ENCODE measurements at places on chromosomes 1 and 21.

DNA sequence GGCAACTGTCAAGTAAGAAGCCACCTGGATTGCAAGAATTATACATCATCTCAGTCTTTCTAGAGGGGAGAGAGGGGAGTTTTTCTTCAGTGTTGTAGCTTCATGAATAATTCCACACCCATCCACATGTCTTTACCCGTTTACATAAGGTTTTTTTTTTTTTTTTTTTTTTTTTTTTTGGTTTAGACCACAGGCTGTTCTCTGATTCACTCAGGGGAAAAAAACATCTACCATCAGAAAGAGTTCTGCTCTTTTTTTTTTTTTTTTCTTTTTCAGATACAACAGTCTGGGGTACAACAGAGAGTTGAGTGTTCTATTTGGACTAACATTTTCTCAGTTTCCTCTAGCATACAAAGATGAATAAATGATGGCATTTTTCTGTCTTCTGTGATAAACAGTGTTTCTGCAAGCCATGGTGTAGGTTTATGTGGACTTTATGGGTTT is 4.9 kb upstream of the KIF14 start:
- DNase-seq, result no peak

DNA sequence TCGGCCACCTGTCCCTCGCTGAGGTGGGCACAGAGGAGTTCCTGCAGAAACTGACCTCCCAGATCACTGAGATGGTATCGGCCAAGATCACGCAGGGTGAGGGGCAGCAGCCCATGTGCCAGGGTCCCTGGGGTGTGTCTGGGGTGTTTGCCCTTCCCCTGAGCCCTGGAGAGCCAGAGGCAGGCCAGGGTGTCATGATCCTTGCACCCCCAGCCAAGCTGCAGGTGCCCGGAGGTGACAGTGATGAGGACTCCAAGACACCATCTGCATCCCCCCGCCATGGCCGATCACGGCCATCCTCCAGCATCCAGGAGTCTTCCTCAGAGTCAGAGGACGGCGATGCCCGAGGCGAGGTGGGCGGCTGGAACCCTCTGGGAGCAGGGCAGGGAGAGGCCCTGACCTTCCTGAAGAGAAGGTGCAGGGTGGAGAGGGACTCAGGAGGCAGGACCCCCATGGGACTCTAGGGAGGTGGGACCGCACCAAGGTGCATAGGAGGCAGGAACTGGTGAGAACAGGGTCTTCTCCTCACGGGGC is 69.5 kb downstream of the TRIM11 start:
- no peak for DNase-seq

DNA sequence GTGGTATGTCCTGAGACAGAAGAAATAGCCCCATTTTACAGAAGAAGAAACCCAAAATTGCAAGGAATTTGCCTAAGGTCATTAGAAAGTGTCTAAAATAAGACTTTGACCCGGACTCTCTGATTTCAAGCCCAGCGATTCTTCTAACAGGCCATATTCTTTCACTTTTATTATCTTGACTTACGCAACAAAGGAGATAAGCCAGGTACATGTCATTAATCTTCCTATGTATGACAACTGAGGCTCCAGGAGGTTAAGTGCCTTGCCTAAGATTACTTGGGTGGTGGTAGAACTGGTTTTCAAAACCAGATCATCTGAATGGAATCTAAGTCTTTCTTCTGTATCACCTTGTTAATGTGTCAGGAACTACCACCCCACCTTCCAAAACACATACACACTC is 124.3 kb downstream of the PBX1 start:
- no peak for DNase-seq

DNA sequence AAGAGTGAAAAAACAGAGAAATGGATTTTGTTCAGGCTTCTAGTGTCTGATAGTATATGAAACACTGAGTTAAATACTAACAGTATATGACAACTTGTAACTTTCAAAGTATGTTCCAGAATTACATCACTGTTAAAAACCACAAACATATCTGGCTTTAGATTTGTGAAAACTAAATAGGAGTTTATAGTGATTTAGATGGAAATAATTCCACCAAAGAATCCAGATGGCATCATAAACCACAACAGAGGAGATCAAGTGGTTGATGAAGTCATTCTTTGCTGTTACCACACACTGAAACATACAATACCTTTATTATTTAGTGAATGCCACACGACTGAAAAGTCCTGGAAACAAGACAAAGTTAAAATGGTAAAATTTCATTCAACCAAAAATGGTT is 37.2 kb downstream of the ALG14 start:
- no peak for DNase-seq

DNA sequence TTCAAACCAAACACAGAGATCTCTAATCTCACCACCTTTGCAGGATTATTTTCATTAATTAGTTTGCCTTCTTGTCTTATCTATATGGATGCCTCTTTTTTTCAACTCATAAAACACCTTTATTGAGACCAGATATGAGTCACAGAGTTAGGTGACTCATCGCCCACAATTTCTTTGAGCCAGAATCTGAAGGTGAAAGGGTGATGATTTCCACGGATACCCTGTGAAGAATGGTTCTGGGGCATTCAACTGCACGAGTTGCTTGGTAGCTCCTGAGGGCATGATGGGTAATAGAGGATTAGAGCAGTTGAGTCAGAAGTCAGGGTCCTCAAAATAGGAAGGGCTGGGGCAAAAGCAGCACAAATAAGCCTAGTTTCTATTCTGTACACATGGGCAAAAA is 128.2 kb downstream of the TBX19 start:
- no peak for DNase-seq

DNA sequence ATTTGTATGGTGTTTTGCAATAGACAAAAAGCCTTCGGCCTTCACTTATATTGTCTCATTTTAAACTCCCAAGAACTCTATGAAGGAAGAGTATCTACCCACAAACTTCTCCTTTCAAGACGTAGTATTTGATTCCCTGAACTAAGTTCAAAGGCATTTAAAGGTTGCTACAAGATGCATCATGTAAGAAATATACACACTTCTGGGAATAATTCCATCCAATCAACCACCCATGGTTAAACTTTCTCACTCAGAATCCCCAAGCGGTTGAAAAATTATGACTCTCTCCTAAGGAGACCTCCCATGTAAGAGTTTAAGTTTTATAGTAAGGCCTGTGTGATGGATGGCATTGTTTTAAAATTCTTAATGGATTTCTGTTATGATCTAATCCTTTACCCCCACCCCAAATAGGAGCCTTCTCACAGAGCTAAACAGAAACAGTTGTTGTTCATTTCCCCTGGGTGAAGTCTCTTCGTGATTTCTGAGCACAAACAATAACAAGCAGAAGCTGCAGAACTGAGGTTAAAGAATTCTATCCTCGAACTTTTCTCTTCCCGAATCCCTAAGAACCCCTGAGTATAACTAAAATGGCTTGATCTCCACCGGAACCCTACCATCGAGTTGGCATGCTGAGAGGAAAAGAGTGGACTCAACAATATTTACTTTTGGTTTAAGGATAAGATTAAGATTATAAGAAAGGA is 185.0 kb downstream of the TGFBR3 start:
- no peak for DNase-seq

GRCh38 chr1:23288201-23288600 is 55.9 kb downstream of the HNRNPR start:
- no peak for DNase-seq

GRCh38 chr1:207698822-207699483 is 52.9 kb upstream of the CD46 start:
- peak; percentile 76 for DNase-seq

DNA sequence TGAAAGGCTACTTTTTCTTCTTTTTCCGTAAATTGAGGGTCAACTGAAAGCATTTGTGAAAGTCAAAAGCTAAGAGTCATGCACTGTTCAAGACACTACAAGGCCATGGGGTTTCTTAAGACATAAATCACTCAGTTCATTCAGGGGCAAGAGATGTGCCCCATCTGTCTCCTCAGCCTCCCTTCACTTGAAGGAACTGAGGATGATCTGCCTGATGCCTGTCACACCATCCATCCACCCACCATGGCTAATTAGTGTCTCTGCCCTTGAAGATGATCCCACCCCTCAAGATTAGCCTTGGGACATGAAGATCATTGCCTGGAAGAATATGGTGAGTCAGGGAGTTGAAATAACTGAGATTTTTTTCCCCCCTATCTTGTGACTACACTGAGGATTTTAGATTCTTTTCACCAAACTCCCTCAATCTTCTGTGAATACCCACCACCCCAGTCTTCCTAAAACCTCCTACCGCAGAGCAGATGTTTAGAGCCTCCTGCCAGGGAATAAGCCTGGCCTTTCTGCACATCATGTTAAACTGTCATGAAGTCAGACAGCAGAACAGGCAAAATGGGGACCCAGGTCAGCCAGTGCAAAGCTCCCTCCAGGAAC is 88.6 kb upstream of the LMO4 start:
- DNase-seq, result no peak

DNA sequence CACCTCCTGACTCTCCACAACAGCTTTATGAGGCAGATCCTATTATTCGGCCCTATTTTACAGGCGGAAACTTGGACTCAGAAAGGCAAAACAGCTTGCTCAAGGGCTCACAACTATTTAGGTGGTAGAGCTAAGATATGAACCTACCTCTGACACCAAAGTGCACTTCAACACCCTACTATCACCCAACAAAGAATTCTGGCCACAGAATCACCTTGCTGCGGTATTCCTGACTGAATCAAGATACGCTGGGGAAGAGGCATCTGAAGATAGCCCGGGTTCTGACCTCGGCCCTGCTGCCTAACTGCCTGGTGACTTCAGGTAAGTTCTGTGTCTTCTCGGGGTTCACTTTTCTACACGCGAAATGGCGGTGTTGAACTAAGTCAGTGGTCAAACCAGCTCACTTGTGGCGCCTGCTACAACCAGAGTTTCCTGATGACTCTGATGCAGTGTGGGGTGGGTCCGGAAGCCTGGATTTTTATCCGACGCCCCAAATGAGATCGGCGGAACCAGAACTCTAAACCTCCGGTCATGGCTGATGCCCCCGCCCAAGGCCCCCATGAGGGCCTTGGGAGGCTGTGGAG is 608 bp downstream of the PEF1 start:
- no peak for DNase-seq

DNA sequence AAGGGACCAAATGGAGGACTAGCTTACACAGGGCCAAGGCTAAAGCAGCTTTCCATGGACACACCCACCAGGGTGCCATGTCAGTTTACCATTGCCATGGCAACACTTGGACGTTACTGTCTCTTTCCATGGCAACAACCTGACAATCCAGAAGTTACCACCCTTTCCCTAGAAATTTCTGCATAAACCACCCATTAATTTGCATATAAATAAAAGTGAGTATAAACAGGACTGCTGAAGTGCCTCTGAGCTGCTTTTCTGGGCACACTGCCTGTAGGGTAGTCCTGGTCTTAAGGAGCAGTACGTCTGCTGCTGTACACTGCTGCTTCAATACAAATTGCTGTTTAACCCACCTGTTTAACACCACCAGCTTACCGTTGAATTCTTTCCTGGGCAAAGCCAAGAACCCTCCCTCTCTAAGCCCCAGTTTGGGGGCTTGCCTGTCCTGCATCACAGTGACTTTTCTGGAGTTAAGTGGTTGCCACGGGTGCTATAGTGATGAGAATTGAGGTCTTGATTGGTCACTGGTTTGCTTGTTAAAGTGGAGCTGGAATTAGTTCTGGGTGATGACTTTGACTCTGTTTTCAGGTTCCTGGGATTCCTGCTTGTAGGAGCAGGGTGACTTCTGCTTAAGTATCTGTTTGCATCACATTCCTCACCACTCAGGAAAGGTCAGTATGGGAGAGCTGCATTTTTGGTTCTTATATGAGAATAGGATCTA is 83.2 kb downstream of the CLDN17 start:
- peak; percentile 1 for DNase-seq

DNA sequence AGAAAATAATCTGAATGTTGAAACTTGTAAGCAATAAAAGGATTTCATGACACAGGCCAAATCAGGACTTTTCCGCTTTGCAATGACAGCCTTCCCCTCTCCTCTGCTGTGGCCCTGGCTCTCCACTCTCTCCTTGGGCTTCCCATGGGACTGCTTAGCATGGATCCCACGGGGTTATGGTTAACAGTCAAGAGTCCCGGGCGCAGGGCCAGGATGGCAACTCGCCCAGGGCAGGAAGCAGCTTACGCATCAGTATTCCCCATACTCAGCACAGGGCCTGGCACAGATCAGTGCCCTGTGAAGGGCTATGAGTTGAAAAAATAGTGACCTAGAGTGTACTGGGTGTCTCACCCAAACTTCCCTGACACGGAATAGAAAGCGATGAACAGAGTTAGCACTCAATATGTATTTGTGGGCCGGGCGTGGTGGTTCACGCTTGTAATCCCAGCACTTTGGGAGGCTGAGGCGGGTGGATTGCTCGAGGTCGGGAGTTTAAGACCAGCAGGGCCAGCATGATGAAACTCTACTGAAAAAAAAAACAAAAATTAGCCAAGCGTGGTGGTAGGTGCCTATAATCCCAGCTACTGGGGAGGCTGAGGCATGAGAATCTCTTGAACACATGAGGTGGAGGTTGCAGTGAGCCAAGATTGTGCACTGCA is 29.1 kb upstream of the GRHL3 start:
- DNase-seq, result peak; percentile 83
